HFF-Myc (cell line): ENCODE measurements at places on chromosomes 1 and 21.
A peak's percentile ranks its signal among the peaks of the same experiment; 100 is the strongest.

DNA sequence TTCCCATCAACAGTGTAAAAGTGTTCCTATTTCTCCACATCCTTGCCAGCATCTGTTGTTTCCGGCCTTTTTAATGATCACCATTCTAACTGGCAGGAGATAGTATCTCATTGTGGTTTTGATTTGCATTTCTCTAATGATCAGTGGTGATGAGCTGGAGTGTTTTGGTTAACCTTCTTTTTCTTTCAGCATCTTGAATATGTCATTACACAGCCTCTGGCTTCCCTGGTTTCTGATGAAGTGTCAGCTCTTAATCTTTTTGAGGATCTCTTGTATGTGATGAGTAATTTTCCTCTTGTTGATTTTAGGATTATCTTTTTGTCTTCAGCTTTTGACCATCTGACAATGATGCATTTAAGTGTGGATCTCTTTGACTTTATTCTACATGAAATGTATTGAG, 133.2 kb upstream of the GRIK3 start:
- DNase-seq = no peak

- DNase-seq = no peak
Measured at GRCh38 chr1:64934115-64934877, 32.1 kb downstream of the JAK1 start.

GRCh38 chr1:16146279-16147155, 9.4 kb downstream of the EPHA2 start:
- DNase-seq = peak; percentile 61

DNA sequence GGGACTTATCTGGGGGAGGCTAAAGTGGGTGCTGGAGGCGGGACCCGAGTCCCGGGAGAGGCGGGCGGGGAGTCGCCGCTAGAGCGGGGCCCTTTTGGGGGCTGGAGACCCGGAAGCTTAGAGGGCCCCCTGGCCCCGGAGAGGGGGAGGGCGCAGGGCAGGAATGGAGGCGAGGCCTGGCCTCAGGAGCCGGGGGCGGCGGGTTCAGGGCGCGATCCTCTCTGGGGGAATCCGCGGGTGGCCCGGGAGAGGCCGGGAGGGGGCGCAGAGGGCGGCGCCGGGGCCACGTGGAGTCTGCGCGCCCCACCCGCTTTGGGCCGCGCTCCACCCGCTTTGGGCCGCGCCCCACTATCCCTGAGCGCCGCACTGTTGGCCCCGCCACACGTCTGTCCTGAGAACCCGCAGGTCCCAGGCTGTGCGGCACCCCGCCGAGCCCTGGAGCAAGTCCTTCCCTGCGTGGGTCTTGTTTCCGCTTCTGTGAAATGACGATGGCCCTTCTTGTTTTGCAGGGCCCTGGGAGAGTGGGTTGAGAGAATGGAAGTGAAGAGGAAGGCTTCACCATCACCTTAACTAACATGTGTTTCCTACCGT, 84.4 kb downstream of the NKAIN1 start:
- DNase-seq = no peak

DNA sequence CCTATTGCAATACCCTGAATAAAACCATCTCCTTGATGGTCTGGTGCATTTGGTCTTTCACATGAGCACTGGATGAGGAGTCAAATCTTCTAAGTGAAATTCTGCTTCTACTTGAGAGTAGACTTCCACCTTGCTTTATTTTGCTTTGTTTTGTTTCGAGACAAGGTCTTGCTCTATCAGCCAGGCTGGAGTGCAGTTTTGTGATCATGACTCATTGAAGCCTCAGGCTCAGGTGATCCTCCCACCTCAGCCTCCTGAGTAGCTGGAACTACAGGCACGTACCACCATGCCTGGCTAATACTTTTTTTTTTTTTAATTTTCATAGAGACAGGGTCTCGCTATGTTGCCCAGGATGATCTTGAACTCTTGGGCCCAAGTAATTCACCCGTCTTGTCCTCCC, 65.8 kb upstream of the F3 start:
- no peak for DNase-seq

DNA sequence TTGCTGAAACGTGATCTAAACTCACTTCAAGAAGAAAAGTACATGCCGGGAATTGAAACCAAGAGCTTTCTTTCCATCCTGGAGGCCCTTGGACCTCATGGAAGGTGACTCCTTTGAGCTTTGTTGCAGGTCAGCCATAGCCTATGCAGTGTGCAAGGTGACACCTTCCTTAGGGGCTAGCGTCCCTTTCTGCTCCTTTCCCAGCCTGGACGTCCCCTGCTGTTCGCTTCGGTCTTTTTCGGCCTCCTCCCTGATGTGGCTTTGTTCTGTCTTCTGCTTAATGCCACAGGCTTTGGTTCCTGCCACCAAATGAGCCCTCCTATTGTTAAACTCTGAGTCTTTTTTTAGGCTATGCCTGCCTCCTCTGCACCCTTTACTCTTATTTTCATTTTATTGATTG, 308.8 kb downstream of the BRINP2 start:
- DNase-seq = no peak
